Chondrocyte (in vitro differentiated cells): ENCODE measurements at places on chromosomes 1 and 21. TPM values are rescaled to one million over a fixed set of nuclear protein-coding genes. Genes with fewer than 3 reads are reported as not detected.

CCDC190 gene
- total RNA-seq = 1.5 to 5.3 TPM (median 1.9 TPM) in 3 replicates

- no peak for DNase-seq
Observed at GRCh38 chr1:46133781-46134350, 1.4 kb upstream of the PIK3R3 start.

- no peak for DNase-seq
Observed at GRCh38 chr1:180117764-180118116, 36.9 kb upstream of the QSOX1 start.

- no peak for DNase-seq
Observed at GRCh38 chr1:228839656-228840055, 104.4 kb downstream of the RHOU start.

GRCh38 chr1:5509664-5510452, 482.4 kb downstream of the NPHP4 start:
- DNase-seq = no peak

ALPL gene
- total RNA-seq = 17.6 to 37.0 TPM (median 19.2 TPM) in 3 replicates

- DNase-seq = no peak
Observed at GRCh38 chr1:111334169-111334568, 43.5 kb downstream of the CHIA start.

- DNase-seq = no peak
Observed at GRCh38 chr1:235996048-235996785, 68.7 kb downstream of the NID1 start.

UBE4B gene
- total RNA-seq = 46.3 to 51.9 TPM (median 47.1 TPM) in 3 replicates

GRCh38 chr1:30905403-30905802, 3.2 kb downstream of the SDC3 start:
- no peak for DNase-seq

- DNase-seq = no peak
Observed at GRCh38 chr1:236370420-236370819, 23.7 kb upstream of the EDARADD start.

DNA sequence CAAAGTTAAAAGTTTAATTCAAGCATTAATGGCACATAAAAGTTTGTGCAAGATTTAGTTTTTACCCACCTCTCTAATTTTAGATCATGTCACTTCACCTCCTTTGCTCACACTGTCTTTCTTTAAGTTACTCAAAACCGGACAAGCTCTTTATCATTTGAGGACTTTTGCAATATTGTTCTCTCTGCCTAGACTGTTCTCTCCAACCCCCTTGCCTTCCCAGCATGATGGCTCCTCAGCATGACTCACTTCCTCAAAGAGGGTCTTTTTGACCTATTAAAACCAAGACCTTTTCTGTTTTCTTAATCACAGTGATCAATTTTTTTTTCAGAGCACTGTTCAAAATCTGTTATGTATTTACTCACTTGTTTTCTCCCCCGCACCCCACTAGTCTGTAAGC, 61.3 kb downstream of the XKR8 start:
- no peak for DNase-seq

- DNase-seq = no peak
Observed at GRCh38 chr1:182629080-182629479, 24.9 kb upstream of the RGS16 start.

ATP1A2 gene
- 1.3 to 3.9 TPM (median 2.9 TPM) in 3 replicates for total RNA-seq
